ENCODE measurements at places on chromosomes 3 and 15.

- DNase-seq = no peak
Measured at GRCh38 chr3:9098716-9099675, 135.7 kb upstream of the RAD18 start.

DNA sequence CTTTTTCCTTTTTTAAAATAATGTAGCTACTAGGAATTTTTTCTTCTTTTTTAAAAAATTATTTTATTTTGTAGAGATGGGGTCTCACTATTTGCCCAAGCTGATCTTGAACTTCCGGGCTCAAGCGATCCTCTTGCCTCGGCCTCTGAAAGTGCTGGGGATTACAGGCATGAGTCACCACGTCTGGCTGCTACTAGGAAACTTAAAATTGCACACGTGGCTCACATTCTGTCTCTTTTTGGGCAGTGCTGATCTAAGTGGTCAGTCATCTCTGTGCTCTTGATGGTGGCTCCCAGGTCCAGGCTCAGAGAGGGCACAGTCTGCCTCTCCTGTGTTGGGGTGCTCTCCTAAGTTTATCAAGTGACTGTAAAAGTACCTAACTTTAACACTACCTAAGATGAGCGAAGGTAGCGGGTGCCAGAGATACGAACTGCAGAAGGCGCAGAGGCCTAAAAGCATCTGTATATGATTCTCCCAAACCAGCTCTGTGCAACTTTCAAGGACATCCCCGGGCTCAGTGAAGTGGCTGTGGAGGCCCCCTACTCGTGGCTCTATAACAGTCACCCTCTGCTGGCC lies 52.9 kb upstream of the SEC13 start:
- no peak for DNase-seq

GRCh38 chr15:88144921-88145653 lies 111.5 kb downstream of the NTRK3 start:
- no peak for DNase-seq

DNA sequence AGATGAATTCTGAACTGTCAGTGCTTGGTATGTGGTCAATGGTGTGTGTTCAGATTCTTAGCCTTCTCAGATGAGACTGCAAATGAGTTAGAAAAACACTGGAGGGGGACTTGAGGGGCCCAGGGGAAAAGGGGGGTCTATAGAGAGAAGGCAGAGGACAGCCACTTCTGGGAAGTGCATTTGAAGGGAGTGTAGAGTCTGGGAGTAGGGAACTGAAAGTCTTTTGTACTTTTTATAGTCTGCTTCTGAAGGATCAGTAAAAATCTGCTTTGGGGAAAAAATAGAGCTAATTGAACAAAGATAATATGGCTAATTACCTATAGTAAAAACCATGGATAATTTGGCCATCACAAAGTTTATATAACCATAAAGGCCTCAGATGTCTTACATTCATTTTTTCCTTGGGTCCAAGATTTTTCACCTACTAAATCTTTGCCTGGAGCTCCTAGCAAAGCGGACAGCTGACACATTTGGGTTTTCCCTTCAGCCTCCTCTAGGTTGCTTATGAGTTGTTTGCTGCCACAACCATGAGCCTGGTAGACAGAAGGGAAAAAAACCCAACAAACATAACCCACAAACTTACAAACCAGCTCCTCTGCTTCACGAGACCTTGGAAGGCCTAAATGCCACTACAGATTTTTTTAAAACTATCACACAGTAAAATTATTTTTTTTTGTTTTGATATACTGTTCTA lies 48.8 kb downstream of the CD86 start:
- no peak for DNase-seq

DNA sequence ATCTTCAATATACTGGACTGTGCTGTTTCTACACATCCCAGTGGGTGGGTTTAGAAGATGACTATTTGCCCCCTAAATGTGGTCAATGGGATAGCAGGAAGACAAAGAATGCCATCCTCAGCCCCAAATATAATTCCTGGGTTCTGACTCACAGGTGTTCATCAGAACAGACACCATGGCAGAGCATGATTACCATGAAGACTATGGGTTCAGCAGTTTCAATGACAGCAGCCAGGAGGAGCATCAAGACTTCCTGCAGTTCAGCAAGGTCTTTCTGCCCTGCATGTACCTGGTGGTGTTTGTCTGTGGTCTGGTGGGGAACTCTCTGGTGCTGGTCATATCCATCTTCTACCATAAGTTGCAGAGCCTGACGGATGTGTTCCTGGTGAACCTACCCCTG lies 3.0 kb downstream of the CXCR6 start:
- DNase-seq = no peak

DNA sequence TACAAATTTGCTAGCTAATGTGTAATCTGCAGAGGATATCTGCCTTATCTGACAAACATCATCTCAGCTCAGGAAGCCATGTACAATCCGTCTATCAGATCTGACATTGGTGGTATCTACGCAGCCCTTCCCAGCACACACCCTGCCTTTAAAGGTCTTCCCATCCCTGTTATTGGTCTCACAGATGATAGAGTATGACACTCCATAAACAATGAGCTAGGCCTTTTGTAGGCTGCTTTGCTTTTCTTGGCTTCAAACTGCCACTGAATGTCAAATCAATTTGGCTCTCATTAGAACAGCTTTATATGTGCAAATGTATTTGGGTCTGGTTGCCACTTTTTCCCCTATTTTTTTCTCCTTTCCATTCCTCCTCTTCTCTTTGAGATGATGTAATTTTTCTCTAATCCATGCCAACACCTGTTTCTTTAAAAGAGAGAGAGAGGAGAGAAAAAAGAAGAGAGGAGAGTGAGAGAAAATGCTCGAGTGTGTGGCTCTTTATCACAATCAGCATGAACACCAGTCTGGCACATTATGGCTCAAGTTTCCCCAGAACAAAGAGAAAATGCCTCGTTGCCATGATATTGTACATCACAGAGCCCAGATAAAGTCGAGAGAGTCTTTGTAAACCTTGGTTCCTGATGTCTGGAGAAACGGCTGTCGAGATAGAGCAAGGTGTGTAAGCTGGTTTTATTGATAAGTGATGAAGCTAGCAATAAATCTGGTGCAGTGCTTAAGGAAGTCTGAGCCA lies 80.8 kb upstream of the DPH6 start:
- DNase-seq = no peak

DNA sequence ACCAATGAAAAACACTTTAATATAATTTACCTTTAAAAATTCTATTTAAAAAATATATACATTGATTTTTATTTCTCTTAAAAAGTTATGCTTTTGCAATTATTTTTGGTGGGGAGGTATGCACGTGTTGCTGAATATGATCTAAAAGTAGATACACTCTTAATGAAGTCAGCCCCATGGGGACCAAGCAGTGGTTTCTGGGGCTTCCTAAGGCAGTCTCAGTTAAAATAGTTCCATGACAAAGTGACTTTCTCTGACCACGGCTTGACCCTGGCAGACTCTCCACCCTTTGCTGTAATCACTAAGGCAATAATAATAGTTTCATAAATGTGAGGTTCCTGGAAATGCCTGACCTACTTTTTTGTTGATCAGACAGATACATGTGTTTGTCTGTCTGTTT lies 50.4 kb downstream of the CCR4 start:
- DNase-seq = no peak

- no peak for DNase-seq
Measured at GRCh38 chr15:69132977-69133861, 27.2 kb upstream of the GLCE start.

GRCh38 chr3:116444819-116445310 lies 422 bp downstream of the LSAMP start:
- DNase-seq = no peak

DNA sequence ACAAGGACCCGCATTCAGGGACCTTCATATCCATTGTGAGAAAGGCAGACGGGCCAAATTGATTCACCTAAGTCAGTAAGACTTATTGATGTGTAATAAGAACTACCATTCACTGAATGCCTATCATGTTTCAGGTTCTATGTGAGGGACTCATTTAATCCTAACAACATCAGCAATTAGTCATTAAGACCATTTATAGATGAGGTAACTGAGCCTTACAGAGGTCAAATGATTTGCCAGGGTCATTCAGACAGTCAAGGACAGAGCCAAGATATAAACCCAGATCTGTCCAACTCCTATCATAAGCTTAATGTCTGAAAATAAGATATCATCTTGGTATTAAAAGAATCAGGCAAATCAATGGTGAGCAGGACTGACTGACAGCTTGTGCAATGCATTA lies 453.8 kb downstream of the MAGI1 start:
- no peak for DNase-seq

GRCh38 chr15:85072917-85073316 lies 91.3 kb downstream of the PDE8A start:
- no peak for DNase-seq

- DNase-seq = no peak
Measured at GRCh38 chr3:110918963-110919362, 152.7 kb upstream of the NECTIN3 start.

DNA sequence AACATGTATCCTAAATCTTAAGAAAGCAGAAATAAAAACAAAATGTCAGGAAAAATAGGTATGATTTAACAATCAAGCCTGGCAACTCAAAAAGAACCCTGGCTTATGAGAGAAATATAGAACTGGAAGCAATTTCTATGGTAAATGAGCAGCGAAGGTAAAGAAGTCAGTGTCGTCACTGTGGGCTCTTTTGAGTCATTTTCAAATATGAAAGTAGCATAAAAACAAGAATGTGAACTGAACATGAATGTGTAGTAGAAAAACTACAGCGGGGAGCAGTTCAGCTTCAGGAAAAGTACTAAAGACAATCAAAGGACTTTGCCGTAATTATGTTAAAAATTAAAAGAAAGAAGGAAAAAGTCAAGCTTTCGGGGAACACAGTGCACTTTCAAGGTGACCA lies 17.5 kb downstream of the LSG1 start:
- no peak for DNase-seq

DNA sequence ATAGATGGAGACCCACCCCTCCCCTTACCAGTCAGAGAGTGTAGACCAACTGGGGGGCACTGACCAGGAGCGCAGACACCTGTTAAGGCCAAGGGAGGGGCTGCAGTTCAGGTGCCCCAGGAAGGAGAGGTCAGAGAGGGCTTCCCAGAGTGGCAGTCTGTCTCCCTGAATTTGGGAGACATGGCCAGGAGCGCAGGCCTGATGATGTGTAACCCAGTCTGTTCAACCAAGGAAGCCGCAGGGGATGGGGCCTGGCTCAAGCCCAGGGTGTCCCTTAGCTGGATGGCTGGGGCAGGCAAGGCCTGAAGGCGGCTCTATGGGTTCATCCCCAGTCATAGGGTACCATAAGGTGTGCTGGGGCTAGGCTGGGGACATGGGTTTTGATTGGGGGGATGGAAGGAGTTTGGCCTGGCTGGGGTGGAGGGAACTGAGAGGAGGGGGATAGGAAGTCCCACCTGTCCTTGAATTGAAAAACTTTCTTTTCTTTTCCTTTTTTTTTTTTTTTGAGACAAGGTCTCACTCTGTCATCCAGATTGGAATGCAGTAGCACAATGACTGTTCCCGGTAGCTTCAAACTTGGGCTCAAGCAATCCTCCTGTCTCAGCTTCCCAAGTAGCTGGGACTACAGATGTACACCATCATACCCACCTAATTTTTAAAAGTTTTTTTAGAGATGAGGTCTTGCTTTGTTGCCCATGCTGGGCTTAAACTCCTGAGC lies 75.7 kb downstream of the SMAD6 start:
- no peak for DNase-seq

GRCh38 chr3:13142552-13143380 lies 69.5 kb upstream of the IQSEC1 start:
- no peak for DNase-seq

- DNase-seq = no peak
Measured at GRCh38 chr3:28067014-28067413, 174.4 kb upstream of the CMC1 start.

GRCh38 chr15:89129123-89129815 lies 41.0 kb downstream of the ABHD2 start:
- DNase-seq = no peak

GRCh38 chr3:169305460-169305859 lies 358.1 kb downstream of the MECOM start:
- no peak for DNase-seq

DNA sequence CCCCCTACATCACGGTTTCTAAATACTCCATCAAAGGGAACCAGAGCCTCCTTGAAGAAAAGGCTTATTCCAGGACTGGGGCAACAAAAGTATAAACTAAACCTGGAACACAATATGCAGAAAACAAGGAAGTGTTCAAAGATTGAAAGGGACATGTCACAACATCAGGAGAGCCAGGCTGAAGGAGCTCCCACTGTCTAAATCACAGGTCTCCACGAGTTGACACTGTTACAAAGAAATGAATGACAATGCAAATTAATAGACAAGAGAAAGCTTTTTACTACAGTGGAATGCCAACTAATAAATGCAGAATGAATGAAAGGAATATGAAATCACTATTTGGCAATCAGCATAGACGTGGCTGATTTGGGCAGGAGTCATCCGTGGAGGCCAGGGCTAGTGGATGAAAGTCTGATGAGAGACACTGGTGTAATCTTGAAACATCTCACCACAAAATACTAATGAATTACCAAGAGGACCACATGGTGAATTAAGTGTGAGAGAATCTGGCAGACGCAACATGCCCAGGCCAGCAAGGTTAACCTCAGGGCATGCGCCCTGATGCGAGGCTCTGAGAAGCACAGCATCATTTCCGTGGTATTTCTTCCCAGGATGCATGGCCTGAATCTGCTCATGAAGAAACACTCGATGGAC lies 123.8 kb upstream of the TJP1 start:
- DNase-seq = no peak

DNA sequence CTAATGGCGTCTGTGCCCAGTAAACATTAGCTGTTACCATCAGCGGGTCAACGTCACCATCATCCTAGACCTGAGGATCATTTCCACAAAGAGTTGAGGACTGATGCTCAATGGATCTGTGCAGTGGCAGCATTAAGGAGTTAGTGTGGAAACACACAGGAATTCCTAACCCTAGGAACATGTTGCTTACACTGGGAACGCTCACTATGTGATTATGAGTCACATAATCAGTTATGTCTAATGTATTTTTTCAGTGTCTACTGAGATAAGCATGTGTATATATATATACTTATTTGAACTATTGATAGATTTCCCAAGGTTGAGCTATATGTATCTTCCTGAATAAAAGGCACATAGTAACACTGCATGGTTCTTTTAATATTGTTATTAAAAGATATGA lies 19.0 kb downstream of the ARNT2 start:
- DNase-seq = peak; percentile 72

DNA sequence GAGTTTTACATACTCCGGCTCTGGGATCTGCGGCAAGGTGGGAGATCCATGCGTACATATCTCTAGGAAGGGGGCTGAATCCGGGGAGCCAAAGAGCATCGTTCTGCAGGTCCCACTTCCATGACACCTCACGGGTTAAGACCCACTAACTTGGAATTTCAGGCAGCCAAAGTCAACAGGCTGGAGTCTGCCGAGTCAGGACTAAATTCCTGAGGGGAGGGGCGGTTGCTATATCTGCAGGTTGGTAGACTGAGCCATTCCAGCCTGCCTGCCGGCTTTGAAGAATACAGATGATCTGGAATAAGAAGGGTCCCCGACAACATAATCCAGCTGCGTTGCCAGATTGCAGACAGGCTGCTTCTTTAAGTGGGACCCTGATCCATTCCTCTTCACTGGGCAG lies 65.4 kb upstream of the PEX5L start:
- DNase-seq = peak; percentile 13

DNA sequence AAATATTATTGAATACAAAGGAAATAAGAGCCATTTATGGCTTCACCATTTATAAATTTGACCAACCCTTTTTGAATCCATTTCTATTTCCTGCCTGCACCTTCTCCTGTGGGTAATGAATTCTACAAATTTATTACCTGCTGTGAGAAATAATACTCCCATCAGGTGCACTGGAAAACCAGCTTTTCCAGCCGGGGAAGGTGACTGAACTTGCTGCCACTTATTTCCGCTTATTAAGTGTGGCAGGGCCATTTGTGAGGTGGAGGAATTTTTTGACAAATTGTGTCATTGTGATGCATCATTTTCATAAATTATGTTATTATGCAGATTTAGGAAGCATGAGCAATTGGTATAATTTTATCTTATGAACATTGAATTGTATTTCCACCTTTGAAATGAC lies 151.1 kb downstream of the SQOR start:
- no peak for DNase-seq

Measured in retinal pigment epithelial cell (primary cell).